ENCODE measurements at places on chromosomes 7 and 10.

- DNase-seq, result no peak
These were observed 35.4 kb upstream of the PPP2R2D start for GRCh38 chr10:131865223-131865917.

- no peak for DNase-seq
These were observed 16.2 kb downstream of the ARHGAP21 start for GRCh38 chr10:24707445-24707844.

DNA sequence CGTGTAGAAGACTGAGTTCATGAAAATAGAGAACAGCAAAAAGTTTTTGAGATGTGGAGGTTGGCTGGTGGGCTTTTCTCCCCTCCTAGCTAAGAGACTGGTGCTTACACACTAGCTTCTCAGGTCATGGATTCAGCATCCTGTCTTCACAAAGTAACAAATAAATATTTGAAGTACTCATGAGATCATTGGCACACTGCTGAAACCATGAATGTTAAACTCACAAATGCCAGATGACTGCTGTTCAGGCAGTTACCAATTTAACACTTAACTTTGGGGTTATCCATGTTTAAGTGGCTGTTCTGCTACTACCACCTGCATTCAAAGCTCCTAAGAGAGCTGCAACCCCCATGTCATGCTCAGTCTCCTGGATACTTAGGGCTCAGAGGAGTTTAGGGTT is 119.0 kb upstream of the BET1 start:
- DNase-seq, result no peak

DNA sequence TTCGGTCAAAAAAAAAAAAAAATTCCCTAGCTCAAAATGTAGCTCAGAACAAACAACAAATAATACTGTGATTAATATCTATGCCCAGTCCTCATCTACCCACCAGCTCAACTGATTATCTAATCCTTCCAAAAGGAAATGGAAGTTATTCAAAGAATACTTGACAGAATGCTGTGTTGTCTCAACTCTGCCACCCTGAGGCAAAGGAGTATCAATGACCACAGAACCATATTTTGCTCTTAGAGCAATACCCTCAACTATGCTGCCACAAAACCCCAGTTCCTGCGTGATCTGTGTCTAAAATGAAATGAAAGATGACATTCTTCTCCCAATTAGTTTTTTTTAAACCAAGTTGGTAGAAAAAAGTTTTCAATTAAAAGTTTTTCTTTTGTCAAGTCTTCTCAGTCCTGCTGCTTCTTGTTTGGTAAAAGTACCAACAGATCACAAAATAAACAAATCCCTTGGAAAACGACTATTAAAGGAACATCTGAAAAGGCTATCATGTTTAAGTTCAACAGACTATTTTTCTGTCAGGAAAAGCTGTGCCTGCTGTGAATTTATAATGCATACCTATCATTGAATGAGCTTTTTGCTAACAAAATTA is 21.6 kb downstream of the RBM28 start:
- peak; percentile 27 for DNase-seq

GRCh38 chr7:37118004-37118403 is 330.7 kb downstream of the ELMO1 start:
- no peak for DNase-seq

DNA sequence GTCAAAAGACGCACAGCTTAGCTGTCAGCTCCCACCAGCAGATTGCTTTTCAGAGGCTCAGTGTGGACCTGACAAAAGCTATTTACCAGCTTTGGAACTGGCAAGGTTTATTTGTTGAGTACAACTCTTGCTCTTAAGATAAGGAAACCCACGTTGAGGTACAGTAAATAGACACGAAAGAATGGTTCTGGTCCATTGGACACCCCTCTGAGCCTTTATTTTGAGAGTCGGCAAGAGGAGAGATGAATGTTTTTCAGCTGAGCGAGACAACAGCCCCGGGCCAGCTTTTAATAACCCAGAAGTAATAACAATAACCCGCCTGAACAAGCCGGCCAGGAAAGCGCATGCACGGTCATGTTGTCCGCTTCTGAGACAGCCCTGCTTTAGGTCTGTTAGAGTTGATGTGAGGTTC is 49.0 kb downstream of the WNT2 start:
- DNase-seq, result peak; percentile 97

DNA sequence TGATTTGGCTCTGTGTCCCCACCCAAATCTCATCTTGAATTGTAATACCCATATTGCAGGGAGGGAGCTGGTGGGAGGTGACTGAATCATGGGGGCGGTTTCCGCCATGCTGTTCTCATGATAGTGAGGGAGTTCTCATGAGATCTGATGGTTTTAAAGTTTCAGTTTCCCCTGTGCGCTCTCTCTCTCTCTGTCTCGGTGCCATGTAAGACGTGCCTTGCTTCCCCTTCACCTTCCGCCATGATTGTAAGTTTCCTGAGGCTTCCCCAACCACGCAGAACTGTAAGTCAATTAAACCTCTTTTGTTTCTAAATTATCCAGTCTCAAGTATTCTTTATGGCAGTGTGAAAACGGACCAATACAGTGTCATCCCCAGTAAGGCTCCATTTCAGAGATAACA is 48.3 kb upstream of the CHCHD3 start:
- no peak for DNase-seq

- DNase-seq, result no peak
These were observed 9.4 kb downstream of the BLNK start for GRCh38 chr10:96261930-96262329.

- no peak for DNase-seq
These were observed 41.1 kb upstream of the TFEC start for GRCh38 chr7:116071629-116072028.

- no peak for DNase-seq
These were observed 247.3 kb upstream of the PITRM1 start for GRCh38 chr10:3419719-3420495.

- peak; percentile 78 for DNase-seq
These were observed 5.5 kb downstream of the PTPRN2 start for GRCh38 chr7:158582089-158582456.

DNA sequence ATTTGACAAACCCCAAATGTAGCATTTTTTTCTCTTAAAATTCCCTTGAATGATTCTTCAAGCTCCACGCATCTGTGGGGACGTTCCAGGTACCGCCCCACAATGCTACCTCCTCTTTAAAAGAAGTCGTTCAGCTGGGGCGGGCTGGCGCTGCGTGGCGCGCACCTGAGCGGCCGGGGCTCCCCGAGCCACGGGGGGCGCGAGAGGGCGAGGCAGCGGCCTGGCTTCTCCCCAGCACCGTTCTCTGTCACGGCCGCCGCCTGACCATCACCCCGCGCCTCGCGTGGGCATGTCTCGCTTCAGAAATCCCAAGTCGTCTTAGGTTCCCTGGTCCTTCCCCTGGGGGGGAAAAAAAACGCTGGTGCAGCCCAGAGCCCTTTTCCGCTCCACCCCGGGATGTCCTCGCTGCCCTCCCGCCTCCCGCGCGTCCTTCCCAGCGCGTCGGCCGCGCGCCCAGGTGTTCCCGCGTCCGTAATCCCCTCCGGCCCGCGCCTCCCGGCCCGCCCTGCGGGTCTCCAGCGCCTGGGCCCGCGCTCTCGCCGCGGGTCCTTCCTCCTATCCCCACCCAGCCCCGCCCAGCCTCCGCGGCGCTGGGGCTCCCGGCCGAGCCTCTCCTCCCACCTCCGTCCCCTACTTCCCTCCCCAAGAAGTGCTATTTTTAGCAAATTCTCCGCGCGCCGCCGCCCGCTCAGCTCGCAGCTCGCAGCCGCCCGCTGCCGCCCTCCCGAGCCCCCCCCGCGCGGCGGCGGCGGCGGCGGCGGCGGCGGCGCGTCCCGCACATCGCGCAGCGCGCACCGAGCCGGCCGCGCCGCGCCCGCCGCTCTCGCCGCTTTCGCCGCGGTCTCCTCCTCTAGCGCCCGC is 58.7 kb upstream of the PRPS1L1 start:
- peak; percentile 75 for DNase-seq

GRCh38 chr10:62736168-62736546 is 68.4 kb upstream of the ADO start:
- DNase-seq, result no peak

- DNase-seq, result no peak
These were observed 17.9 kb downstream of the FGL2 start for GRCh38 chr7:77181734-77182133.

GRCh38 chr10:24039897-24040296 is 169.0 kb upstream of the KIAA1217 start:
- DNase-seq, result no peak

DNA sequence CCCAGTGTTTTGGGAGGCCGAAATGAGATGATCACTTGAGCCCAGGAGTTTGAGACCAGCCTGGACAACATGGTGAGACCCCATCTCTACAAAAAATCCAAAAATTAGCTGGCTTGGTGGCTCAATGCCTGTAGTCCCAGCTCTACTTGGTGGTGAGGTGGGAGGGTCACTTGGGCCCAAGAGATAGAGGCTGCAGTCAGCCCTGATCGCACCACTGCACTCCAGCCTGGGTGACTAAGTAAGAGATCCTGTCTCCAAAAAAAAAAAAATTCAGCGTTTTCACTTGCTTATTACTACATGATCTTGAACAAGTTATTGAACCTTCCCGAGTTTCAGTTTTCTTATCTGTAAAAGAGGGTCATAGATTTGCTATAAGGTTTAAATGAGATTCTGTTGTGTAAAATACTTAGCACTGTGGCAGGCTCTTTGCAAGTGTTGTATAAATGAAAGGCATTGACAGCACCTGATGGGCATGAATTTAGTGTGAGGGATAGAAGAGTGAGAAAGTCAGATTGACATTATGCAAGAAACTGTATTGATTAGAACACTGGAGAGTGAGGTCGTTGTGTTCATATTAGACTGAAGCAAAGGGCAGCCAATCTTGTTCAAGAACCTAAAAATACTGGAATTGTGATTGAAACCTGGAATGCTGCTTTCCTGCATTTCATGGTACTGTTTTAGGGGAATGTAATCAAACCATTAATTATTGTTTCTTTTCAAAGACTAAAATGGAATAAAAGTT is 136.8 kb downstream of the LCOR start:
- no peak for DNase-seq

DNA sequence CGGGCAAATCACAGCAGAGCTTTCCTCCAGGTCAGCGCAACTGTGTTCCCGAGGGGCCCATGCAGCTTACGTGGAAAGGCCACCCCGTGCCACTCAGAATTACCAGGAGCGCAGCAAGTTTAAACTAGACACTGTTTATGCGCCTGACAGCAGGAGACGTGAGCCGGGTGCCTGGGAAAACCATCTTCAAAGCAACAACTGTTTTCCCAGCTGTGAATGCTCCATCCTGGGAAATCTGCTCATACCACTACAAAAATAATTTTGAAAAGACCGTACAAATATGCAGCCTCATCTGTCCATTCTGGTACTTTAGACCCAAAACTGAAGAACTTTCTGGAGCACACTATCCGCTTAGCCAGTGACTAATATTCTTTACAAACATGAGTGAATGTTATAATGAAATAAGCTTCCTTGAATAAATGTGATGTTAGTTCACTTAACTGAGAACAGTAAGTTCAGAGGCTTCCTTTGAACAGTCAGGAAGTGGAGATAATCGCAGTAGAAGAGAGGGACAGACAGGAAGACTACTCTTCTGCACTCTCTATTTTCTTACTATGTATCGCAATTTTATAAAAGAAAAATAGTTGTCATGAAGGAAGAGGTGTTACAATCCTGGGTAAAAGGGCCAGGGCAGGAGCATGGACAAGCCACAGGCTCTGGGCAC is 16.7 kb downstream of the GPER1 start:
- no peak for DNase-seq

DNA sequence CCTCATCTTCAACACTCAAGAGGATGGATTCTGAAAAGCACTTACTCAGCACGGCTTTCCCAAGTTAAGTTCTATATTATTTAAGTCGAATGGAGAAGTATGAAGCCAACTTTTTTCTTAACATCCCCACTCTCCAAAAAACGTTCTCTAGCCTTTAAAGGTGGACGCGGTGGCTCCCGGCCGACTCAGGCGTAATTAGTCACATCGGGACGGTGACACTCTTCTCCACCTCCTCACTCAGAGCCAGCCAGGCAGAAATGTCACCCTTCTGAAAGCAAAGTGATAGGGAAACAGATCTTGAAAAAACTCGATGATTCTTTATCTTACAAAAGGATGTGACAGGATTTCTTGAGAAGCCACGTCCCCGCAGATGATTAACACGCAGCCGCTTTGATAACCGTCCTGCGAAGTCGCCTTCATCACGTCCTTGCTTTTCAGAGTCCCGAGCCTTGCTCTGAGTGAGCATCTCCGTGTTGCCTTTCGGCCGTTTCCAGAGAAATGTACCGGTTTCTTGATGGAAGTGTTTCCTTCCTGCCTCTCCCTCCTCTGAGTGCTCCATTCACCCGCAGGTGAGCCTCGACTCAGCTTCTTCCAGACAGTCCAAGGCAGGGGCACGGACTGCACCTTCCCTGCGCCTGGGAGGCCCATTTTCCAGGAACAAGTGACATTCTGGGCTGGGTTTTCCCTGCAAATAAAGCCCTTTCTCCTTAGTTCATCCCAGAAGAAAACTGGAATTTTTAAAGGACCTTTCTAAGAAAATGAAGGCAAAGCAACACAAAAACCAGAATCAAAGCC is 314.8 kb downstream of the DNAJB6 start:
- no peak for DNase-seq

- no peak for DNase-seq
These were observed 6.6 kb upstream of the TPK1 start for GRCh38 chr7:144842377-144842851.

GRCh38 chr7:45055594-45056219 is 33.1 kb downstream of the NACAD start:
- no peak for DNase-seq

DNA sequence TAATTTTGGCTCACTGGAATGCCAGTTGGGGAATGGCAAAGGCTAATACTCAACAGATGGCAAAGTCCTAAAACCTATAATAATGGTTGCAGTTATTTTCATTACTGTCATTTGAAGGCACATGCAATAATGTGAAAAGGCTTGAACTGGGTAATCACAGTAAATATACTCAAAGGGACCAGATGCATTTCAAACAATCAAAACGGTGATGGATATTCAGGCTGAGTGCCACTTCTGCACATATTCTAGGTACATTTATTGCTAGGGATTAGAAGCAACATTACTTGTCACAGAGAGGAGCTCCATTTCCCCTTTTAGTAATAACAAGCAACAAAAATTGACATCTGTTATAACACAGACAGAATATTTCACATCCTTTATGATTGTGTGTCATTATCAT is 171.8 kb downstream of the NXPH1 start:
- no peak for DNase-seq

DNA sequence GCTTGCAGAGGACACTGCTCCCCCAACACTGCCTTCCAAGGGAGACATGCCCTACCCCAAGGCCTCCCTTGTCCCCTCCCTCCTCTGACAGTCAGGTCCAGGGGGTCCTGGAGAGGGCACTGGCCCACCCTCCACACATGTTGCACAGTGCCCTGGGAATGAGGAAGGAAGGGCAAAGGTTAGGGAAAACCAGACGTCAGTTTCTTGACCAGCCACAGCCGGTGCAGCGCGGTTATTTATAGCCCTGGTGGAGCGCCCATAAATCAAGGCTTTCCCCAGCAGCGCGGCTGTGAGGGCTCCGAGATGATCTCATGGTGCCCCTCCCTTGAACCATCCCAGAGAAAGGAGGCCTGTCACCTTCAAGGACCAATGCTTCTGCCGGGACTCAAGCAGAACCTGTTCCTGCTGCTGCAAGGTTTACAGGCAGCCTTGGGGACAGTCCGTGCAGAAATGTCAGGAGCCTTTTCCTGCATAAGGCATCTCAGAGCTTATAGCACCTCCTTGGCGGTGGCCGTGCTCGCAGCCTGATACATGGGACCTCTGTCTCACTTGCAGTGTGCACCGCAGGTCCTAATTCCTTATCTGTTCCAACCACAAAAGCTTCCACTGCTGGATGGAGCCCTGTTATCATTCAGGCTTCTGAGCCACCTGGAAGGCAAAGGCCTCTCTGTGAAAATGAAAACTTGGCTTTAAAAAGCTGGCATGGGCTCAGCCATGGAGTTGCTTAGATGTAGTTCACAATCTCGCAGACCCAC is 127.3 kb downstream of the LHPP start:
- DNase-seq, result no peak
